ENCODE measurements at places on chromosomes 5 and 9.
A peak's percentile ranks its signal among the peaks of the same experiment; 100 is the strongest.

DNA sequence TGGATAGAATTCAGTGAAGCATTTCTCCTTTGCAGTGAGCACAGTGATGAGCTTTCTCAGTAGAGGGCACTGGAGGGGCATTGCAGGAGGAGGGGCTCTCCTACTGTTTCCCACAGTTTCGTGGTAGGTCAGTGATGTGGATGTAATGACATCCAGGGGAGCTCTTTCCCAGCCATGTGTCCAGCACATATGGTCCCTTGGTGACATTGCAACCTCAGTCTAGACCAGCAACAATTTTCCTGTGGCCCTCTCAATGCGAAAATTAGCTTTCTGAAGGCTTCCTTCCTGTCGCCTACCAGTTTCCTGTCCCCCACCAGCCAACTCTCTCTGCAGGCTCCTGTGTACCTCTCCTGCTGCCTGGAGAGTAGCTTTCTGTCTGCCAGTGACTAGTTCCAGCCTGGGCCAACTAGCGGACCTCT is 6.9 kb upstream of the PDCL start:
- peak; percentile 31 for DNase-seq

GRCh38 chr9:129555512-129556215 is 65.2 kb downstream of the C9orf50 start:
- DNase-seq = no peak

- DNase-seq = no peak
Observed at GRCh38 chr9:100285601-100286000, 67.1 kb downstream of the TEX10 start.

GRCh38 chr9:14400658-14400995 is 86.7 kb upstream of the NFIB start:
- DNase-seq = peak; percentile 94

DNA sequence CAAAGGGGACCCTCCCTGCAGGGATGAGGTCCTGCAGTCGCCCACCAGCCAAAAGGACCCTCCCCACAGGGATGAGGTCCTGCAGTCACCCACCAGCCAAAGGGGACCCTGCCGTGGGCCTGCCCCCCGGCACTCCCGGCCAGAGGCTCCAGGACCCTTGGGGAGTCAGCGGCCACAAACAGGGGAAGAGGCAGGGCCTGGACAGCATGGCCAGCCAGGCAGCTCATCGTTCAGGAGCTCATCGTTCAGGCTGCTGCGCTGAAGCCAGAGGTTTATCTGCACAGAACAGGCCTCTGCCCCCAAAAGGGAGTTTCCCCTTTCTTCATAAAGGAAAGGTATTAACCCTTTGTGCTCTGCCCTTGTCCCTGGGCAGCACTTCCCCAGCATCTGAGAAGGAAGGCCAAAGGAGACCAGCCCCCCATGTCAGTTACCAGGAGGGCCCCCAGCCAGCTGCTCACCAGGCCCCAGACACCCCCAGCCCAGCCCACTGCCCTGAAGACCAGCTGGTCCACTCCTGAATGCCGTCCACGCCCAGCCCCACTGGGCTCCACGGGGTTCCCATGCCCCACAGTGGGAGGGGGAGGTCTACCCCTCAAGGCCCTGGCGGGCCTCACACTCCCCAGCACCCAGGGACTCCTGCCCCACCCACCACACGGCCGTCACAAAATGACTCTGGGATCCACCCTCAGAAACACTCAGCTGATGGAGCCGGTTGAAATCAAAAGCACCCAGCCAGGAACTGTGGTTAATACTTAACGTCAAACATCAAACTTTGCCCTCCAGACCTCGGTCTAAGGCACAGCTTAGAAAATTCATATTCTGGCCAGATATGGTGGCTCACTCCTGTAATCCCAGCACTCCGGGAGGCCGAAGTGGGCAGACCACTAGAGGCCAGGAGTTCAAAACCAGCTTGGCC is 6.3 kb downstream of the SLC12A7 start:
- no peak for DNase-seq

DNA sequence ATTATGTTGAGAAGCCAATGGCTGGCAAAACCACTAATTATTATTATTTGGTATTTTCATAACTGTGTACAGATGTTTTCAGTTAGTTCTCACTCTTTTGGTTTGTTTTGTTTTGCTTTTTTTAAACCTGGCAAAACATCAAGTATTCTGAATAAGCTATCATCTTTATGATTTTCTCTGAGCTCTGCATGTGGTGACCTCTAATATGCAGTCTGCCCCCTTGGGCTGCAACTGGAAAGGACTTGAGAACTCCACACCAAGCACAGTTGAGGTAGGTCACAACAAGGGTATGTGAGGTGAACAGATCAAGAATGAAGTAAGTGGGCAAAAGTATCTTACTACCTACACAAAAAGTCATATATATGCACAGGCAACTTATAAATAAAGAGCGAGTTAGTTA is 202.2 kb downstream of the NFIB start:
- DNase-seq = no peak

- no peak for DNase-seq
Observed at GRCh38 chr5:3010301-3010952, 258.9 kb upstream of the IRX2 start.

DNA sequence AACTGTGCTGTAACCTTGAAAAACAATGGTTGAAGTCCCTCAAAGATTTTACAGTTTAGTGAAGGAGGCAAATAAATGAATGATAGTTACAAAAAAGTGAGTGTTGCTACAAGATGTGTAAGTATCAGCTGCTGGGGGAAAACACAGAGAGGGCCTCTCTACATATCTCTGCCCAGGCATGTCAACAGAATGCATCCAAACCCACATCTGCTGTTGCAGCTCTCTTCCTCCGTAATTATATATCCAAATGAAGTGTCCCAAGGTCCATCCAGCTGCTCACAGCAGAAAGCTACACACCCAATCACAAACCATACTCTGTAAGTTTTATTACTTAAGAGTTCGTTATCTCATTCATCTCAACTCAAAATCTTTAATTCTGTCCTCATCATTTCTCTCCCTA is 584.6 kb downstream of the ANXA1 start:
- DNase-seq = no peak

DNA sequence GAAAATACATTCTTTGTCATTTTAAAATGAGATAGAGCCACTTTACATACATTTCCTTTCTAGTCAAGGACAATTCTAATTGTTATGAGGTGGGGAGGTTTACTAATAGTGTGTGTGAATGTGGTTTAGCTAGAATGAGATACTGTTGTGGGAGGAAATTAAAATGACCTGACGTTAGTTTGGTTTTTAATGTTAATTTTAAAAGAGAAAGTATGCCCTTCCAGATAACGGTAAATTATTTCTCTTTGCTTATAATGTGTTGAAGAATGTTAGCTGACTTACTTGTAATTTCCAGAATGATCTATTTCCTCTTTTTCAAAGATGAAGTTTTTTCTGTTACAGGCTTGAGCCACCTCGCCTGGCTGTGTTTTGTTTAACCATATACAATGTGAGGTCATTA is 1.7 kb upstream of the TAF7 start:
- no peak for DNase-seq

DNA sequence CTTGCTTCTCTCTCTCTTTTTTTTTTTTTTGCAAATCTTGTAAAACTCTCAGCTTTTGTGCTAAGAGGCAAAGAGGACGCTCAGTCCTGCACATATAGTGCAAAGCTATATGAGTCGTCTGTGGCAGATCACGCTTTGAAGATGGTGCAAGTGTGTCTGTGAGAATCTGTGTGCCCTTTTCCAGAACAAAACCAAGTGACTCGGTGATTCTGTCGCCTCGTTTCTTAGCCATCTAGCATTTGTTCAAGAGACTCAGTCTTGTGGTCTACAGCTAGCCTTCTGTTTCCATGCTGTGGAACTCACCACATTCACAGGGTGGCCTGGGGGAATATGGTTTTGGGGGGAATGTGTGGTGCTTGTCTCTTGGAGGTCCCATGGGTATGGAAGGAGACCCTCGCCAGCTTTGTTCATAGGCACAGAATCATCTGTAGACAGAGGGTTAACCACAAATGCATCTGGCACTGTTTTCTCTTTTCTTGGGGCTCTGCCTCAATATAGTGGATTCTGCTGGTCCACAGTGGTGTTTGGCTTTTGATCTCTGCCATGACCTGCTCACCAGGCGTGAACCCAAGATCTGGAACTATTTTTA is 82.1 kb downstream of the C9orf152 start:
- DNase-seq = no peak

DNA sequence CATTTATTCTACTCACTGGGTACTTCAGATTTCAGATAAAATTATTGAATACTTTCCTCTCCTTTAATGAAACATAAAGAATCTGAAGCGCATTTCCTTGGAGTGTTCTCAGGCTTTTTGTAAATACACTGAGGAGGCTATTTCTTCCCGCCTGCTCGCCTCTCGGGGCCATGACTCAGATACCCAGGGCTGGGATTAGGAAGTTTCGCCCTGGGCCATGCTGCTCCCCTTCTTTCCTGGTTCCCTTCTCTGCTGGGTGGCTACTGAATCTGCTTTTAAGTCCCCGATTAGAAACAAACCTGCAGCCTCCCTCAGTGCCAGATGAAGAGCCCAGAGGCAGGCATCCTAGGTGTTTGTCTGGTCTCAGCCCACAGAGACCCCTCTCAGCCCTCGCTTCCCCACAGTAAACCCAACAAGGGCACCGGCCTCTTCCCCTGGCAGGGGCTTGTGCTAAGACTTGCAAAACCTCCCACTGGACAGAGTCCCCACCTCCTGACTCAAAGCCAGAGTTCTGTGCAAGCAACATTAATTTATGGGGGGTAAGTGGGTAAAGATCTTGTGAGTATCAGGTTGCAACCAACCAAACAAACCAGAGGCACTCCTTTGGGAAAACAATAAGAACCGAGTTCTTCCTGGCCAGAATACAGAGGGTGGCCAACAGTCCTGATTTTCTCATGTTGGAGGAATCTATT is 30.7 kb upstream of the IRX1 start:
- no peak for DNase-seq

GRCh38 chr9:134099123-134099761 is 31.4 kb upstream of the BRD3 start:
- DNase-seq = peak; percentile 67

DNA sequence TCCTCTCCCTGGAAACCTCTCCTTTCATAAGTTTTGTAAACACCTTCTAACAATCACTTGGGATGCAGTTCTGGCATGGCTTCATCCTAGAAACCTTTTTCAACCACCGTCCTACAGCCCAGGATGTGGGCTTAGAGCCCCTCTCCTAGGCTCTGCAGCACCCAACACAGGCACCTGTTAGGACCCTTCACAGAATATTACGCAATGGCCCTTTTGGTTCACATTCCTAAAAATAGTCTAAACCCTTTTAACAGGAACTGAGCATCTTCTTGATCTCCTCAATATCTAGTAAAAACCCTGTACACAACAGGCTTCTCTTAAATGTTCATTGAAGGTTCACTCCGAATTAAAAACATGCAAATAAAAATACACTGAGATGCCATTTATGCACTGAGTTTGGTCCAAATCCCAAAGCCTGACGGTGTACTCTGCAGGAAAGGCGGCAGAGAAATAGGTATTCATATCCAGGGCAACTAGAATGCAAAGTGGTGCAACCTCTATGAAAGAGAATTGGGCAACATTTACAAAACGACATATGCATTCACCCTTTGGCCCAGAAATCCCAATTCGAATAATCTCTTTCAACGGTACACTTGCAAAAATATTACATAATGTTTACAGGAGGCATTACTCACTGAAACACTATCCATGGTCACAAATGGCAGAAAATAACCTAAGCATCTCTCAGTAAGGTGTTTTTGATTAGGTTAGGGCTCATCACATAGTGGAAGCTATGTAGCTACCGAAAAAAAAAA is 169.3 kb downstream of the SEMA5A start:
- no peak for DNase-seq

DNA sequence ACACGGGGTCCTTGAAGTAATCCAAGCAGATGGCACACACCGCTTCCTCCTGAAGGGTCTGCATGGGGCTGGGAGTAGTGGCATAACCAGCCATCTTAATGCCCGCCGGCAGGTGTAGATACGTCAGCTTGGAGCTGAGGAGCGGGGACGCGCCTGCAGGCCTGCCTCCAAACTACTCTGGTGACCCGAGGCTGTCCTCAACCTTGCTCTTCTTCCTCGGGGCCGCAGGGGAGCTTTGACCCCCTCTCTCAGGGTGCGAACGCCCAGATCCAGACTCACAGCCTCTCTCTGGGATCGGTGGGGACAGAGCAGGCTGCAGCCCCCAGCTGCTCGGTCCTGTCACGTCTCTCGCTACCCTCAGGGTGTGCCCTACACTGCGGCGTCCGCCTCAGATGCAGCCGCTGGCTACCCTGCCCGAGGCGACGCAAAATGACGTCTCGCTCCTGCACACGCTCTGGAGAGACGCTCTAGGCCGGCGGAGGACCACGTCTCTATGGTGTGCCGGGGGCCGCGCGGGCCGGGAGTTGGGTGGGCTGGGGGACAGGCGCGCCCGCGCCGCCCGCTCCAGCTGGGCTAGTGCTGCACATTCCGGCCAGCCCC is at the start of gene TRIM52:
Gene TRIM52 (minus strand): TSS at position 424 of the 600 bp plus-strand sequence. CDS start 330 bp downstream, at position 94.
- DNase-seq = no peak

- DNase-seq = no peak
Observed at GRCh38 chr5:178291161-178291561, 58.6 kb upstream of the PHYKPL start.

GRCh38 chr5:151107738-151108520 is 27.1 kb upstream of the TNIP1 start:
- no peak for DNase-seq

- DNase-seq = no peak
Observed at GRCh38 chr9:117010061-117010460, 323.0 kb downstream of the TRIM32 start.

GRCh38 chr5:148776780-148777179 is 49.6 kb upstream of the ADRB2 start:
- DNase-seq = no peak

- no peak for DNase-seq
Observed at GRCh38 chr5:147613359-147613758, 103.5 kb upstream of the DPYSL3 start.

GRCh38 chr9:117992006-117992405 is 287.8 kb downstream of the TLR4 start:
- DNase-seq = peak; percentile 99

Measured in NCI-H69 (cell line).